ENCODE measurements at places on chromosomes 5 and 9.

- no peak for DNase-seq
Measured at GRCh38 chr5:176180339-176180738, 57.9 kb upstream of the SIMC1 start.

GRCh38 chr5:79259383-79259782 lies 23.5 kb downstream of the JMY start:
- DNase-seq: no peak

- DNase-seq: no peak
Measured at GRCh38 chr5:60102961-60103693, 209.6 kb upstream of the PDE4D start.

GRCh38 chr5:79070350-79070667 lies 742 bp downstream of the BHMT2 start:
- DNase-seq: no peak

GRCh38 chr9:89978185-89978584 lies 373.4 kb downstream of the GADD45G start:
- no peak for DNase-seq

GRCh38 chr5:58407042-58407719 lies 52.7 kb downstream of the PLK2 start:
- DNase-seq: no peak

GRCh38 chr5:2039180-2039531 lies 156.4 kb upstream of the IRX4 start:
- no peak for DNase-seq

- no peak for DNase-seq
Measured at GRCh38 chr5:109784687-109785086, 95.0 kb downstream of the MAN2A1 start.

GRCh38 chr5:132839426-132840301 lies 9.2 kb upstream of the SHROOM1 start:
- DNase-seq: no peak

- no peak for DNase-seq
Measured at GRCh38 chr5:32275396-32275741, 37.4 kb downstream of the MTMR12 start.

- no peak for DNase-seq
Measured at GRCh38 chr9:96241391-96241809, 60.6 kb downstream of the HSD17B3 start.

DNA sequence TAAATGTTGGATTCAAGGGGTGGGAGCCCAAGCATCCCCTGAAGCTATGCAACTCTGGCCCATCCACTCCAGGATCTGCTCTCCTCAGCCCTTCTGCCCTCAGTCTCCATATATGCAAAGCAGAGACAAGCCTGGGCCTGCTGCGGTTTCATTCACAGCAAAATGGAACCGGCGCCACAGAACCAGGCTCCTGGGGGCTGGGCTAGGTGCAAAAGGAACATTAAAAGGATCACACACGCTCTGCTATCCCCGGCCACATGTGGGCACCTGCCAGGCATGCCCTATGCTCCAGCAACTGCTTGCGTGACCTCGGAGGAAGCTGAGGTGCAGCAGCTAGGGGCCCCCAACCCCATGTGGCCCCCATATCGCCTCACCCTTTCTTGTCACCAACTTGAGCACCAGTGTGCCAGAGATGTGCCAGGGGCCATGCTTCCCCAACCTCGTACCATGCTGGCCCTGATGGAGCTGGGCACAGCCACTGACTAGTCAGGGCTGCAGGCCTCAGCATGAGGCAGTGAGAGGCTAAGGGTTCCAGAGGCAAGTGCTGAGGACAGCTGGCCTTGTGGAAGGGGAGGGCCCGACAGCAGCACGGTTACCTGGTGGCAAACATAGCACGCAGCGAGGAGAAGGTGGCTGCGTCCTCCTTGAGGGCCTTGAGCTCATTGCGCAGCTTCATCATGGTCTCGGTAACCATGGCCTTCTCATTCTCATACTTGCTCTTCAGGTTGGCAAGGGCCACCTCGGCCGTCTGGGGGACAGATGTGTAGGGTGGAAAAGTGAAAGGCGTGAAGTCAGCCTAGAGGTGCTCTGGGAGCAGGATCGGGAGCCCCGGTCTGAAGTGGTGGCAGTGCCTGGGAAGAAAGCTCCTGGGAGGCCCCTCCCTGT lies 47.2 kb downstream of the BICD2 start:
- DNase-seq: no peak

DNA sequence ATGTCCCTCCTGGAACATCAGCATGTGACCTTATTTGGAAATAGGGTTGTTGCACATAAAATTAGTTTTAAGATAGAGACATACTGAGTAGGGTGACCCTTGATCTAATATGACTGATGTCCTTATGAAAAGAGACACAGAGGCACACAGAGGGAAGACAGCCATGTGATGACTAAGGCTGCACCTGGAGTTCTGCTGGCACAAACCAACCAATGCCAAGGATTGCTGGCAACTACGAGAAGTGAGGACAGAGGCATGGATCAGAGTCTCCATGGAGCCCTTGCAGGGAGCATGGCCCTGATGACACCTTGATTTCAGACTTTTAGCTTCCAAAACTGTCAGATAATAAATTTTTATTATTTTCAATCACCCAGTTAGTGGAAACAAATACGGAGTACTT lies 101.9 kb downstream of the FBXL7 start:
- no peak for DNase-seq

DNA sequence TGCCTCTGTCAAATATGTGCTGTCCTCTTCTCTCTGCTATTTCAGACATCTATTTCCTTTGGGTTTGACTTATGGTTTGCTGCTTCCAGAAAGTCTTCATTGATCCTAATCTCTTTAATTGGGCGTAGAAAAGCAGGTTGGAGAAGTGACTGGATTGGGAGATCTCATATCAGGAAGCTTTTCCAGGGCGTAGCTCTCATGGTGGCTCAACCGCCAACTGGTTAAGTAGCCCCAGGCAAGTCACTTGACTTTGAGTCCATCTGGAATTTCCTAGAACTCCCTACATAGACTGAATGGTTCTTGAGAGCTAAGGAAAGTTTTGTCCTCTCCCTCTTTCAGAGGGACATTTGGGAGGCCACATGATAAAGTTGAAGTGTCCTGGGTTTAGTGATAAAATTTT lies 192.3 kb upstream of the GLRA1 start:
- no peak for DNase-seq

DNA sequence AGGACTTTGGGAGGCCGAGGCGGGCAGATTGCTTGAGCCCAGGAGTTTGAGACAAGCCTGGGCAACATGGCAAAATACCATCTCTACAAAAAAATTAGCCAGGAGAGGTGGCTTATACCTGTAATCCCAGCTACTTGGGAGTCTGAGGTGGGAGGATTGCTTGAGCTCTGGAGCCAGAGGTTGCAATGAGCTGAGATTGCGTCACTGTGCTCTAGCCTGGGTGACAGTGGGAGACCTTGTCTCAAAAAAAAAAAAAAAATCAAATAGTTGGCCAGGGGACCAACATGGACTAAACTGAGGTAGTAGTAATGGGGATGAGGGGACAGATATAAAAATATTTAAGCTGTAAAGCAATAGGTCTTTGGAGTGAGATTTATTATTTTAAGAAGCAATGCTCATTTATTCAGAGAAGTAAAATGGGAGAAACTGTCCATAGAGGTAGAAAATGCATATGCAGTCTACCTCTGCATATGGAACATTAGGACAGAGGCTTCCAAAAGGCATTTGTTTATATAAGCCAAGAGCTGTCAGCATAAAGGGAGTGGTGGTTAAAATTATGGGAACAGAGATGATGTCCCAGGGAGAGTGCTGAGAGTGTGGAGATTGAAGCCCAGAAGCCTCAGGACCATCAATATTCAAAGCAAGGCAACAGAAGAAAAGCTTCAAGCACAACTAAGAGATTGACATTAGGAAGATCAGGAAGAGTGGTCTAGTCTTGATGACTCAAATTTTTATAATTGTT lies 98.1 kb downstream of the UBE2R2 start:
- DNase-seq: no peak

DNA sequence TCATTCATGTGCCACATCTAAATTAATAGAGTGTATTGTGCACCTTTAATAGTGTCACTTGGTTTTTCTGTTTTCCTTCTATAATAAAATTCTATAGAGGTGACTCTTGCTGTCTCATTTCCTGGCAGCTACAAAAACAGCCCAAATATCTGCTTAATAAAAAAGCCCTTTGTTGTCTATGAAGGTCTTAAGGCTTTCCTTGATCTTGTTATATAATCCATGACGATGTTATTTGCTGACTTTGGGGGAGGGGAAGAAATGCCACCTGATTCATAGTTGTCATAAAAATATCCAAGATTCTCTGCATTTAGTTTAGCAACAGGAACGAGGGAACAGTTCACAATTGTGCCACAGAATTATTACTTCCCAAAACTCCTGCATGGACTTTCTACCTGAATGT lies 31.3 kb downstream of the CPEB4 start:
- no peak for DNase-seq

Measured in activated naive CD8-positive, alpha-beta T cell treated with anti-CD3 and anti-CD28 coated beads, Interleukin-2, amount 50 U/mL, for 16 hours (primary cell).